Sciatic nerve (tissue), 2 donors: ENCODE measurements at places on chromosomes 7 and 10. TPM values are rescaled to one million over a fixed set of nuclear protein-coding genes. Genes with fewer than 3 reads are reported as not detected.

DNA sequence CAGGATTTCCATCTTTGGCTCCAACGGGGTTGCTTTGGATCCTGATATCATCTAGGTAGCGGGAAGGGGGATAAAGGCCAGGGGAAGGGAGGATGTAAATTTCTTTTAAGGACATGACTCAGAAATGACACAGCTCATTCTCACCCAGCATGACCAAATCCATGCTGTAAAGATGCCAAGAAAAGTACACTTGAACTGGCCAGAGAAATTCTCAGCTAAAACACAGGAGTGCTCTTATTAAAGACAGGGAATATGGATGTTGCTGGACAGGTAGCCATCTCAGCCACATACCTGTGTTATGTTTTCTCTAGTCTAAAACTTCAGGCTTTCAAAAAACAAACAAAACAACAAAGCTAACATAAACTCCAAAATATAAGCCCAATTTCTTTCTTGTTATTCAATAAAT lies 68.3 kb downstream of the NAMPT start:
- no peak for DNase-seq

C10orf105 gene
- total RNA-seq, result 0.53 TPM

ELN gene
- total RNA-seq, result 62.8 TPM

SCD gene
- 300 TPM for total RNA-seq
